Mesothelial cell of epicardium (in vitro differentiated cells): ENCODE measurements at places on chromosomes 5 and 9.

GRCh38 chr5:179459771-179460170, 90.6 kb upstream of the RUFY1 start:
- DNase-seq: no peak
- H3K27ac ChIP-seq: no peak overlapping the region
- no peaks in the 10 kb centered on the region for H3K4me1 ChIP-seq
- no peak overlapping the region for H3K4me3 ChIP-seq
- H3K27me3 ChIP-seq: peaks cover 10% of the 10 kb centered on the region

- H3K4me3 ChIP-seq: no peak overlapping the region
- H3K27me3 ChIP-seq: peaks cover 45% of the 10 kb centered on the region
- no peak for DNase-seq
- no peak overlapping the region for H3K27ac ChIP-seq
- H3K4me1 ChIP-seq: peaks cover 5% of the 10 kb centered on the region
Measured at GRCh38 chr5:1190837-1191239, 10.6 kb upstream of the SLC6A19 start.

GRCh38 chr5:132420706-132421272, 51.3 kb downstream of the SLC22A5 start:
- peak overlapping the region; percentile 91 for H3K27ac ChIP-seq
- H3K36me3 ChIP-seq: peaks cover 7% of the 10 kb centered on the region
- H3K4me3 ChIP-seq: no peak overlapping the region
- peaks cover 46% of the 10 kb centered on the region for H3K4me1 ChIP-seq

GRCh38 chr5:127096328-127096993, 23.2 kb upstream of the C5orf63 start:
- DNase-seq: no peak
- H3K4me1 ChIP-seq: peaks cover 34% of the 10 kb centered on the region

DNA sequence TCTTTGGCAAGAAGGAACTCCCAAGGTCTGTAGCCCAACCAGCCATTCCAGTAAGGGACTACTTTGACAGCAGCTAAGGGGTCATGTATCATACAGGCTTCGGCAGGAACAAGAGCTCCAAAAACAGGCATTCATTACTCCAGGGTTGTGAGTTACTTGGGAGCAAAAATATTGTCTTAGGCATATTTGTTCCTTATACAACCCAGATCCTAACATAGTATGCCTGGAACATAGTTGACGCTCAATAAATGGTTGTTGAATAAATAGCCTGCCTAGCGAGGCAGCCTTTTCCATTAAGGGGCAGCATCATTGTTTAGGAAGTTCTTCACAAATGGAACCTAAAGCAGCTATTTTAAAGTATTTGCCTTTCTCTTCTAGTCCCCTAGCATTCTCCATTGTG, 35.8 kb upstream of the FER start:
- no peak overlapping the region for H3K27ac ChIP-seq
- no peak for DNase-seq
- no peaks in the 10 kb centered on the region for H3K27me3 ChIP-seq
- no peaks in the 10 kb centered on the region for H3K4me1 ChIP-seq
- no peak overlapping the region for H3K4me3 ChIP-seq

GRCh38 chr5:30804739-30805505, 388.6 kb upstream of the CDH6 start:
- H3K27me3 ChIP-seq: peaks cover 2% of the 10 kb centered on the region
- H3K4me3 ChIP-seq: no peak overlapping the region
- no peak for DNase-seq
- no peaks in the 10 kb centered on the region for H3K4me1 ChIP-seq
